ENCODE measurements at places on chromosomes 3 and 15.

DNA sequence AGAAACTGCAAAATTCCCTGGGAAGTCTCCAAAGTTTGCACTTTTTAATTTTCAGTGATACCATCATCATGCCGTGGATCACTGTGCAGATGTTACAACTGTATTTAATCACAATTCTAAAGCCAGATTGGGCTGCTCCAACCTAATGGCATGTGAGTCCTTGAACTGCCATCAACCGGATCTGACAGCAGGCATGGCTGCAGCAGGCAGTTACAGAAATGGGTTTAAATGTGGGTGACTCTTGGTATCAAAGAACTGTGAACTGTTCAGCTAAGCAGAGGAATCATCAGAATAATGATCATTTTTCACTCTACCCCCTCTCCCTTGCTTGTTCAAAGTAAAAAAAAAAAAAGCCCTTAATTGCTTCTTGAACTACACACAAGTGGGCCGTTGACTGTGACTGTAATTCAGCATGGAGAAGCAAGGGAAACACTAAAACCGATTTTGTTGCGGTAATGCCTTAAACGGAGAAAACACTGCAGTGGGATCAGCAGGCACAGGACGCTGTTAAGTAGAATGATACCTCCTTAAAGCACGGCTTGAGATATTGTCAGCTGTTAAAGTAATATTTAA lies 152.4 kb downstream of the RORA start:
- DNase-seq = no peak

GRCh38 chr3:140585828-140586227 lies 92.0 kb upstream of the TRIM42 start:
- no peak for DNase-seq

DNA sequence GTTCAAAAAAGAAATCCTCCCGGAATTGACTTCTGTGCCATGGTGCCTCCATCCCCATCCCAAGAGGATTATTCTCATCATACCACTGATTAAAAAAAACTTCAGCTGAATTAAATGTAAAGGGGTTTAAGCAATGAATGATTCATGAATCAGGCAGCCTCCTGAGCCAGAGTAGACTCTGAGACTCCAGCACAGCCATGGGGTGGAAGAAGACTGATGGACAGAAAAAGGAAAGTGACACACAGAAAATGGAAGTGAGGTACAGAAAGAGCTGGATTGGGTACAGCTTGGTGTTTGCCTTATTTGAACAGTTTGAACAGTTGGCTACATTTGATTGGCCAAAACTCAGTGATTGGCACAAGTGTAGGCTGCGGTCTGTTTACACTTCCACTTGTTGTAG lies 224.8 kb upstream of the ATP10A start:
- DNase-seq = no peak

DNA sequence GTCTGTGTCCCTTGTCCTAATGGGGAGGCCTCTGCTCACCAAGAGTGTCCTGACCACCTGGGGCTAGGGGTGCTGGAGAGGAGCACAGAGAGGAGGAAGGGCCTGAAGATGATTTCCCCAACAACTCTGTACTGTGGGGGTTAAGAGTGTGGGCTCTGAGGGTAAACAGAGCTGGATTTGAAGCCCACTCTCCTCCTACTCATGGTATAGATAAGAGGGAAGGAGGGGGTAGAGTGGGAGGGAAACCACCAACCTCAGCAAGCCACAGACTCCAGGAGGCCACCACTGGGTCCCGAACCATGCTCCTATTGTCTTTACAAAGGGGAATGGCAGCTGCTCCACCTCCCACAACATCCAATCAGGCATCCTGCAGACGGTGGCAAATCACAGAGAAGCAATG lies 103.6 kb upstream of the RNU6-1 start:
- DNase-seq = no peak

- DNase-seq = no peak
Measured at GRCh38 chr3:48367201-48367600, 4.8 kb upstream of the FBXW12 start.

GRCh38 chr3:124277144-124277890 lies 285.4 kb upstream of the ROPN1 start:
- no peak for DNase-seq

- no peak for DNase-seq
Measured at GRCh38 chr15:49692514-49693090, 71.8 kb downstream of the DTWD1 start.

GRCh38 chr3:148078658-148079057 lies 619.0 kb upstream of the AGTR1 start:
- no peak for DNase-seq

GRCh38 chr3:187072102-187072501 lies 67.2 kb downstream of the RPL39L start:
- DNase-seq = no peak

- no peak for DNase-seq
Measured at GRCh38 chr3:66378256-66378655, 122.6 kb downstream of the LRIG1 start.

GRCh38 chr3:94082391-94082937 lies 19.6 kb downstream of the NSUN3 start:
- no peak for DNase-seq

DNA sequence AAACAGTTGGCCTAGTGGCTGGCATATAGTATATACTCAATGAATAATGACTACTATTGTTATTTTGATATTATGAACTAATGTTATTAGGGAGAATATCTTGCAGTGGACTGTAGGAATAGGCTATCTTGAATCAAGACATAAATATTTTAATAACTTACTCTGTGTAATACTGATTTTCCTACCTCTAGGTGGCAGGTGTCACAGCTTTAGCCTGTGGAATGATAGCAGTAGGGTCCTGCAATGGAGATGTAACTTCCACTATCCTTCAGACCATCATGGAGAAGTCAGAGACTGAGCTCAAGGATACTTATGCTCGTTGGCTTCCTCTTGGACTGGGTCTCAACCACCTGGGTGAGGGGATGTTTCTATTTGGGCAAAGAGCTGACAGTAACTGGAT lies 6.5 kb downstream of the PSMD2 start:
- no peak for DNase-seq

DNA sequence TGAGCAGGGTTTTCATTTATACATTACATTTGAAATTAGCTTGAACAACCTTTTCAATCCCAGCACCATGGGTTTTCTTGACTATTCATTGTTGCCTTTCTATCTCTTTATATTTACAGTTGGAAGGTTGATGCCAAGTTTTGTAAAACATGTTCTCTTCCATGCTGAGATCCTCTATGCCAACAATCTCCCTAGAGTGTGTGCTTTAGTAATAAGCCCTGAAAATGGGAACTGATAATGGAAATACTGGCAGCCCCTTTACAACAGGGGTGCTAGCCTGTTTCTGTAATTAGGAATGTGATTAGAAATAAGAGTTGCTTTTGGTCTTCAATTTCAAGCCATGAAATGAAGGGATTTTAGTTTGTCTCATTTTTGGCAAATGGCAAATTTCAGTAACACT lies 239.9 kb upstream of the NAALADL2 start:
- DNase-seq = no peak

- peak; percentile 49 for DNase-seq
Measured at GRCh38 chr15:42056934-42057798, 36.3 kb upstream of the PLA2G4E start.

GRCh38 chr3:51337666-51338065 lies 47.4 kb upstream of the MANF start:
- DNase-seq = no peak

DNA sequence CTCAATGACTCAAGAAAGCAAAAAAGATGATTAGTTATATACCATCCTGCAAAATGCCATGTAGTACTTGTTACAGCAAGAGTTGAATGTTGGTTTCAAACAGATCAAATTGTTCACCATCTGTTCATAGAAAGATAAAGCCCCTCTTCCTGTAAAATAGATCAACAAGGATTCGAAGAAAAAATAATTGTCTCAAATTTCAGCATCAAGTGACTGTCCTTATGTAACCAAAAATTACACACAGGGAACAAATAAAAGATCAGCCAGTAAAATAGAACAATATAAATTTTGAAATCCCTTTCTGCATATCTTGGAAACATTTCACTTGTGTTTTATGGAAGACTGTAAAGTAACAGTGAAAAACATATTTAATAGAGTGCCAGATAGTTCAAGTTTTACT lies 165.1 kb upstream of the STAC start:
- DNase-seq = no peak

DNA sequence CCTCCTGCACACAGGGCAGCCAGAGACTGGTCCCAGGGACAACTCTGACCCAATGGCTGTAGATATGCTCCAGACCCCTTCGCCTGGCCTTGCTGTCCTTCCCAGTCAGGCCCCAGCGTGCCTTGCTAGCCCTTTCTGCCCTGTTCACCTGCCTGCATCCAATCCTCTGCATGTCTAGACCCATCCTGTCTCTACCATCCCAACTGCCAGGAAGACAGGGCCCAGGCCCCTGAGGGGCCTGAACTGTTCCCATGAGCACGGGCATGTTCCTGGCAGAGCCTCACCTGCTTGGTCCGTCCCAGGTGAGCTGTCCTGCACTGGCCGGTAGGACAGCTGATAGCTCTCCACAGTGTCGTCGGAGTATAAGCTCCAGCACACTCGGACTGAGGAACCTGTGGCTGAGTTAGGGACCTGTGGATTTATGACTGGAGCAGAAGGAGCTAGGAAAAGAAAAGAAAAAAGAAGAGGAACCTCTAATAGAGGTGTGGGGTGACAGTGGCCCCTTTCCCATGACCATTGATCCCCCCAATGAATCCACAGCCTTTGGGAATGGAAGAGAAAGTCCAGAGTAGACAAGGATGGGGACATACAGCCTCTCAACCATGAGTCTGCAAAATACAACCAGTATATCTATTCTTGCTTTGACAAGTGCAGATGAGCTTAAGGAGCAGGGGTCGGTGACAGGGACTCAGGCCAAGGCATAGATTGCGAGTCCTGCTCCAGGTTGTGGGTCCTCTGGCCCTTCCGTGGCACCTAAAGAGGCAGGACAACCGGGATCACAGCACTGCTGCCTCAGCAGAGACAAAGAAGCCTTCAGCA lies 33.9 kb downstream of the FSD2 start:
- no peak for DNase-seq

DNA sequence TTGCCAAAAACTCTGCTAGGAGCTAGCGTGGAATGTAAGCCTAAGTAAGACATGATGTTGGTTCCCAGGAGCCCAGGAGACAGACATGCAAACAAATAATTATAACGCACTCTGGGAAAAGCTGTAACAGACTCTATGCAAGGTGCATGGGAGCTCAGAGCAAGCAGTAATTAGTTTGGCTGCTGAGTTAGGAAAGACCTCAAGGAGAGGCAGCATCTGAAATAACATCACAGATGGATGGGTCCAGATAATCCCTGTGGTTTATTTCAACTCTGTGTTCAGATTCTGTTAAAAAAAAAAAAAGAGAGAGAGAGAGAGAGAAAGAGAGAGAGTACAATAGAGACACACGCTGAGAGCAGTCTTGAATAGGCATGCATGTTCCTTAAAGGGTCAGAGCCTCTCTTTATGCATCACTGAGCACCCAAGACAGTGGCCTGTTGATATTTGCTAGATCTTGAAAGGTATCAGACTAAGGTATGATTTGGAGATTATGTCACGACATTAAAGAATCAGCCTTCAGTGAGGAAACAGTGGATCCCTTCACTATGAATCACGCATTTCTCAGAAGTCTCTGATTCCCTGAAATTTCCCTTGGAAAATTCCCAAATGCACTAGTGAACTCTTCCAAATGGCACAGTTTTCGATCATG lies 124.4 kb upstream of the LIPC start:
- DNase-seq = no peak

- DNase-seq = no peak
Measured at GRCh38 chr15:81469154-81469553, 95.1 kb upstream of the TMC3 start.

- DNase-seq = no peak
Measured at GRCh38 chr3:175222356-175222755, 363.2 kb downstream of the NAALADL2 start.

DNA sequence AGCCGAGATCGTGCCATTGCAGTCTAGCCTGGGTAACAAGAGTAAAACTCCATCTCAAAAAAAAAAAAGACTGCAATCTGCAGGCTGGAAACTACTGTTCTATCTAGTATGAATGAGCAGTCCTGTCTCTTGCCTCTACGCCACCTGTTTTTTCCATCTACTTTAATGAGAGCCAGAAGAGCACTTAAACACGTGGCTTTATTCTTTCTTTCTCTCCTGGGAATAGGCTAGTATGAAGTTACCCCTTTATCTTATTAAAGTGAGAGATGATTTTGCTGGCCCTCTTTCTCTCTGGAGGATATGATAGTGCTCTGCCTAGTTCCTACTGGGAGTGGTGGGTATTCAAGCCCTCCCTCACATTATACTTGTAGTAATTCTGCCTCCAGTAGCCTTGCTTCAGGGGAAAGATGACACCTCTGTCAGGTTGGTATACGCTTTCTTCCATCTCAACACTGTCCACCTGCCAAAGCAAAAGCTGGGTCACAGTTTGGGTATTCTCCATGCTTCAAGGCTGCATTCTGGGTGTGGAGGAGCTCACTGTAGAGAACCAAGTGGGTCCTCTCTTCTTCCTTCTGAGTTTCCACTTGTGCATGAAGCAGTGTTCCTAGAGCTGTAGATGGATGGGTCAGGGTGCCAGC lies 17.8 kb downstream of the MAPKBP1 start:
- no peak for DNase-seq

DNA sequence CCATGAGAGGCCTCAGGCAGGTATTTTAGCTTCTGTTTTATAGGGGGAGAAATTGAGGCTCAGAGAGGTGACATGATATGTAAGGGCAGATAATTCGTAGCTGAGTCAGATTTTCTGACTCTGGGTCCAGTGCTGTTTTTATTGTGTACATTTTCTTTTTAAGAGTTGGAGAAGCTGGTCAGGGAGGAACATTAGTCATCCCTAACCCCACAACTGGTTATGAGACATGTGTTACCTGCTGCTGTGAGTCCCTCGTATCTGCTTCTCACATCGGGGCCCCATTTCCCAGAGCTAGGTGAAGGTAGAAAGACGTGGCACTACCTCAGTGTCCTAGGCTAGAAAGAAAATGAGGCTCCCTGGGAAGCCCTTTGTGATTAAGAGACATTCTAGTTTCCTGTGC lies 28.6 kb downstream of the GALNT15 start:
- no peak for DNase-seq

- DNase-seq = no peak
Measured at GRCh38 chr3:61199843-61200242, 51.4 kb downstream of the FHIT start.

- peak; percentile 14 for DNase-seq
Measured at GRCh38 chr3:3200632-3201212, 21.2 kb upstream of the CRBN start.

GRCh38 chr3:161042023-161042501 lies 63.1 kb downstream of the B3GALNT1 start:
- peak; percentile 23 for DNase-seq

GRCh38 chr3:39278616-39278935 lies 1.3 kb downstream of the CX3CR1 start:
- DNase-seq = no peak

DNA sequence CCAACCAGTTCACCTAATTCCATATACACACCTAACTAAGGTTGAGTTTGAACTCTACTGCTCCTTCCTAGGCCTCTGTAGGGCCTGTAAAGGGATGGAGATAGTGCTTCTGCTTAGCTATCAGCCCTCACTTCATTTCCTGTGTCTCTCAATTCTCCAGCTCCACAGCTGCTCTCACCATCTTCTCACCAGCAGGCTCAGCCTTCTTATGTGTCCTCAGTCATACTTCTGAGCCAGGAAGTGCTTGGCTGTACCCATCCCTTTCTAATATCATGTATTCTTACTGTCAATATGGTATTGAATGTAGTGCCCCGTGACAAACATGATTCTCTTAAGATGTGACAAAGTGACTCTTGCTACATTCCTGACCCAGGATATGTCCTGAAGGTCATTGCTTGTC lies 116.9 kb downstream of the SLC9A9 start:
- DNase-seq = no peak

Data from GM06990 (cell line).